ENCODE measurements at places on chromosomes 12 and 14. TPM values are rescaled to one million over a fixed set of nuclear protein-coding genes. Genes with fewer than 3 reads are reported as not detected.

The RFX4 gene
- total RNA-seq: not detected

The SIX1 gene
- total RNA-seq: 2.5 TPM

The GPRC5A gene
- 305 TPM for total RNA-seq

The CEBPE gene
- total RNA-seq: not detected

The SLC5A8 gene
- not detected for total RNA-seq

The KLHL33 gene
- 0.05 TPM for total RNA-seq

The PTPRO gene
- not detected for total RNA-seq

The HAL gene
- total RNA-seq: 1.8 TPM

The CDK4 gene
- 206 TPM for total RNA-seq

The IL23A gene
- total RNA-seq: 0.59 TPM

The CLEC2A gene
- total RNA-seq: not detected

The MSI1 gene
- total RNA-seq: 26.0 TPM

GRCh38 chr12:100755186-100755585 lies 39.4 kb upstream of the ANO4 start:
- no peaks in the 10 kb centered on the region for H3K27me3 ChIP-seq
- H3K4me1 ChIP-seq: no peaks in the 10 kb centered on the region
- no peak overlapping the region for H3K27ac ChIP-seq
- H3K4me3 ChIP-seq: no peak overlapping the region

DNA sequence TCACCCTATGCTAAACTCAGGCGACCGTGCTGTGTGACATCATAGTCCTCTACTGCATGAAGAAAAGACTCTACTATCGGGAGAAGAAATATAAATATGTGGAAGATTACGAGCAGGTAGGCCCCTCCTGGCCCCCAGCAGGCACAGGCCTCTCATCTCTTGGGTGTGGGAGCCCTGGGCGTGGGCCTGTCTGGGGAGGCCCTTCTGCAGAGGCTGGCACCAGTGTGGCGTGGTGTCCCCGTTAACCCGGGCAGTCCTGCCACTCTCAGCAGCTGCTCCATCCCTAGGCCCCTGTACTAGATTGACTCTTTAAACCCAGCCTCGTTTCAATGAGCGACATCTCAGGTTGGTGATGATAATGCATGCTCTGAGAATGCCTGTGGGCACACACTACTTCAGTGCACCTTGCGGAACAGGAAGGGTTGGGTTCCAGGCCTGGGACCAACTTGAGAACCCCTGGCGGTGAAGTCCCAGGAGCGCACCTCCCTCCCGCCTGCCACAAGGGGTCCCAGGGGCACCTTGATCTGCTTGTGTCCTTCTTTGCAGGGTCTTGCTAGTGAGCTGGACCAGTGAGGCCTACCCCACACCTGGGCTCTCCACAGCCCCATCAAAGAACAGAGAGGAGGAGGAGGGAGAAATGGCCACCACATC lies 23.2 kb downstream of the P2RX4 start:
- H3K27me3 ChIP-seq: no peaks in the 10 kb centered on the region
- no peak overlapping the region for H3K27ac ChIP-seq
- no peak for DNase-seq
- peaks cover 5% of the 10 kb centered on the region for H3K36me3 ChIP-seq
- H3K4me1 ChIP-seq: peaks cover 20% of the 10 kb centered on the region

DNA sequence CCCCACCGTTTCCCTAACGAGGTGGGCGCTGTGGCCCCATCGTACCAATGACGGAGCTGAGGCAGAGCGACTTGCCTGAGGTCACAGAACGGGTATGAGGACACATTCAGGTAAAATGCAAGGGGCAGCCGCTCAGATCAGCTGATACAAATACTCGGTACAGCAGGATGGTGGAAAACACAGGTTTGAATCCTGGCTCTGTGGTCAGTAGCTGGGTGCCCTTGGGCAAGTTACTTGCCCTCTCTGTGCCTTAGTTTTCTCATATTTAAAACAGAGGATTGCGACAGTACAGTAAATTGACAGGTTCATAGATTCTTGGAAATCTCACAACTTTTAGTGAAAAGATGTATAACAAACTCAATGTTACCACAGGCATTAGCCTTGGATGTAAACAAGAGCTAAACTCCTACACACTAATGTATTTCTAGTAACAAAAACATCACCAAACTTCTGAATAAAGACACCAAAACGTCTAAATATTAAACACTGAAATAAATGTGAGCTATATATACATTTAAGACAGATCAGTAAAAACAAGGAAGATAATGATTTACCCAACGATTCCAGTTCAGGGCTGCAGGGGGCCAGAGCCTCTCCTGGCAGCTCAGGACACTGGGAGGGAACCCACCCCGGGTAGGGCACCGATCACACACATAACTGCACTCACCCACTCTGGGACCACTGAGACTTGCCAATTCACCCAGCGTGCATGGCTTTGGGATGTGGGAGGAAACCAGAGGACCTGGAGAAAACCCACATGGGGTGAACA lies 128.4 kb downstream of the RBM19 start:
- no peak for DNase-seq
- H3K27ac ChIP-seq: no peak overlapping the region
- H3K36me3 ChIP-seq: no peaks in the 10 kb centered on the region
- H3K27me3 ChIP-seq: no peaks in the 10 kb centered on the region

DNA sequence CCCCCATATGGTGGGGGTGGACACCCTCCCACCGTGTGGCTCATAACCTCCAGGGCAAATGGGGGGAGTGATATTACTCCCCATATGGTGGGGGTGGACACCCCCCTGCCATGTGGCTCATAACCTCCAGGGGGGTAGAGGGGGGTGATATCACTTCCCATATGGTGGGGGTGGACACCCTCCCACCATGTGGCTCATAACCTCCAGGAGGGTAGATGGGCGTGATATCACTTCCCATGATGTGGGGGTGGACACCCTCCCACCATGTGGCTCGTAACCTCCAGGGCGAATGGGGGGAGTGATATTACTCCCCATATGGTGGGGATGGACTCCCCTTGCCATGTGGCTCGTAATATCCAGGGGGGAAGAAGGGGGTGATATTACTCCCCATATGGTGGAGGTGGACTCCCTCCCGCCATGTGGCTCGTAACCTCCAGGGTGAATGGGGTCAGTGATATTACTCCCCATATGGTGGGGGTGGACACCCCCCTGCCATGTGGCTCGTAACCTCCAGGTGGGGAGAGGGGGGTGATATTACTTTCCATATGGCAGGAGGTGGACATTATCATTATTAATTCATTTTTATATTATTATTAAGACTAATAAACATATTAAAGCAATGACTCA lies 51.2 kb upstream of the OXA1L start:
- peaks cover 16% of the 10 kb centered on the region for H3K4me1 ChIP-seq
- DNase-seq: no peak
- H3K4me3 ChIP-seq: no peak overlapping the region
- H3K36me3 ChIP-seq: no peaks in the 10 kb centered on the region
- H3K27me3 ChIP-seq: no peaks in the 10 kb centered on the region

- DNase-seq: no peak
- H3K4me3 ChIP-seq: no peak overlapping the region
- no peaks in the 10 kb centered on the region for H3K36me3 ChIP-seq
- no peaks in the 10 kb centered on the region for H3K27me3 ChIP-seq
- peaks cover 15% of the 10 kb centered on the region for H3K4me1 ChIP-seq
- no peak overlapping the region for H3K27ac ChIP-seq
Observed at GRCh38 chr12:29316752-29317151, 64.2 kb downstream of the ERGIC2 start.

DNA sequence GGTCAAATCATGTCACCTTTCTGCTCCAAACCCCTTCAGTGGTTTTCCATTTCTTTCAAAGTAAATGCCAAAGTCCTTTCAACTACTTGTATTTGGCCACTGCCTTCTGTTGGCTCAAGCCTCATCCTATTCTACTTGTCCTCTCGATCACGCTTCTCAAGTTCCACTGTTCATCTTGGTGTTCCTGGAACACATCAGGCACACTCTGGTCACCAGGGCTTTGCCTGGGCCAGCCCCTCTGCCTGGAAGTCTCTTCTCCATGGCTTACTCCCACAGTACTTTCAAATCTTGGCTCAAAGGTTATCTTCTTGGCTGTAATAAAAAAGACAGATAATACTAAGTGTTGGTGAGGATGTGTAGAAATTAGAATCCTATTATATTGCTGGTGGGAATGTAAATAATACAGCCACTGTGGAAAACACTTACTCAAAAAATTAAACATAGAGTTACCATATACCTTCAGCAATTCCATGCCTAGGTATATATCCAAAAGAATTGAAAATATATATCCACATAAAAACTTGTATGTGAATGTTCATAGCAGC lies 17.3 kb upstream of the PPFIBP1 start:
- no peaks in the 10 kb centered on the region for H3K27me3 ChIP-seq
- no peak for DNase-seq
- no peak overlapping the region for H3K4me3 ChIP-seq
- no peaks in the 10 kb centered on the region for H3K36me3 ChIP-seq

GRCh38 chr14:44109036-44109435 lies 398.0 kb downstream of the FSCB start:
- H3K4me1 ChIP-seq: no peaks in the 10 kb centered on the region
- no peaks in the 10 kb centered on the region for H3K36me3 ChIP-seq
- DNase-seq: no peak
- H3K27me3 ChIP-seq: no peaks in the 10 kb centered on the region
- no peak overlapping the region for H3K27ac ChIP-seq
- no peak overlapping the region for H3K4me3 ChIP-seq

DNA sequence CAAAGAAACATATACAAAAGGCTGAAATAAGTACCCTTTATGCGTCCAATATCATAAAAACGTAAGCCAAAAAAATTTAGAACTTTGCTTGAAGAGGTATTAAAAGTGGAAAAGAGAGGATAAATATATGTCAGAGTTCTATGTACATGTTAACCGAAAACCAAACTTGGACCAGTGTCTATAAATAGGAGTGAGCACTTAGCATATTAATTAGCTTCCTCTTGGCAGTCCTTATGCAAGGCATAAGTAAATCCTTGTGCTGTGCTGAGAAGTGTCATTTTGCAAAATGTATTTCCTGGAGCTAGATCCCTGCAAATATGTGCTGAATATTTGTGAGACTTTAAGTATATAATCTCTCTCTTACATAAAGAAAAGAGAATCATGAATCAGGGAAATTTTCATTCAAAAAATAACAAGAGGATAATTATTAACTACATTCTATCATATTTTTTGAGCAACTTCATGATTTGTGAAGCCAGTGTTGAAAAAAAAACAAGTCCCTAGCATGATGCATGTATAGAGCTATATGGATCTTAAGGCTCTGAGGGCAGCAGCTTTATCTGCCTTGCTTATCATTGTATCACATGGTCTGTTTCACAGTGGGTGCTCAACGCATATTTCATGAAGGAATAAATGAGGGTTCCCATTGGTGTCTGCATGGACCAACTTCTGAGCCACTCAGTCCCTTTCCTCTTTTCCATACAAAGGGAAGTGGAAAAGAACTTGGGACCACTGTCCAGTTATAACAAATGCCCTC lies 326.1 kb downstream of the PDZRN4 start:
- H3K36me3 ChIP-seq: no peaks in the 10 kb centered on the region
- no peaks in the 10 kb centered on the region for H3K27me3 ChIP-seq
- DNase-seq: no peak
- H3K4me3 ChIP-seq: no peak overlapping the region
- no peak overlapping the region for H3K27ac ChIP-seq

- H3K4me1 ChIP-seq: peaks cover 14% of the 10 kb centered on the region
- H3K4me3 ChIP-seq: peak overlapping the region; percentile 20
- peak overlapping the region; percentile 7 for H3K27ac ChIP-seq
- peak; percentile 48 for DNase-seq
- no peaks in the 10 kb centered on the region for H3K27me3 ChIP-seq
- H3K36me3 ChIP-seq: no peaks in the 10 kb centered on the region
Observed at GRCh38 chr12:7555752-7556151, 52.2 kb upstream of the CD163 start.

DNA sequence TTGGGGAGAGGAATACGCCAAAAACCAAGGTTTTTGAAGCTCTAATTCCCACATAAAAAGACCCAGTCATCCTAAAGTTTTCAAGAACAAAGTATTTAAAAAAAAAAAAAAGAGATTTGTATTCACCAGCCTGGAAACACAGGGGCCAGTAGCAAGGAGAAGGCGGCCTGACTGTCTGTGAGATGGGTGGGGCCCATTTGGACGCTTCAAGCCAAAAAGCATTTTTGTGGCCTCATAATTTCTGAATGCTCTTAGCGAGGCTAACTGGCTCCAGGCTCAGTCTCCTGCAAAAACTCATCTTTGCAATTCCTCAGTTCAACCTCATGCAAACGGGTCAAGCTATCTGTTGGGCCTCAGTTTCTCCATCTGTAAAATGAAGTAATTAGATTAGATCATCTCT lies 514.1 kb downstream of the MED13L start:
- H3K4me1 ChIP-seq: no peaks in the 10 kb centered on the region
- H3K27ac ChIP-seq: no peak overlapping the region
- H3K36me3 ChIP-seq: no peaks in the 10 kb centered on the region

GRCh38 chr12:101475751-101476305 lies 692 bp downstream of the SPIC start:
- H3K36me3 ChIP-seq: no peaks in the 10 kb centered on the region
- no peak overlapping the region for H3K27ac ChIP-seq
- H3K4me3 ChIP-seq: no peak overlapping the region
- no peak for DNase-seq

DNA sequence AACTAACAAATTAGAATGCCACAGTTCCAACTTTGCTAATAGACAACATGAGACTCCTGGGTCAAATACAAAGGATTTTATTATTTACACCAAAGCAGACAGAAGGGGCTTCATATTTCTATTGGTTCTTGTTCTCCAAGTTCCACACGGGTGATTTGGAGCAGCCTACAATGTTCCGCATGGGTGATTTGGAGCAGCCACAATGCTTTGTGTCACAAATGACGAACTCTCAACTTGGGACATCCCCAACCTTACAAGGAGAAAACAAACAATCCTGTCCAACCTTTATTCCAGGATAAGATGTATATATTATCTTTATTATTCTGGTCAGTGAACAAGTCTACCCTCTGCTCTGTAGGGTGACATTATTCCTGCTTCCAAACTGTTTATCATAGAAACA lies 694.3 kb upstream of the MGAT4C start:
- no peaks in the 10 kb centered on the region for H3K27me3 ChIP-seq
- H3K36me3 ChIP-seq: no peaks in the 10 kb centered on the region
- DNase-seq: no peak
- no peak overlapping the region for H3K27ac ChIP-seq
- no peaks in the 10 kb centered on the region for H3K4me1 ChIP-seq

DNA sequence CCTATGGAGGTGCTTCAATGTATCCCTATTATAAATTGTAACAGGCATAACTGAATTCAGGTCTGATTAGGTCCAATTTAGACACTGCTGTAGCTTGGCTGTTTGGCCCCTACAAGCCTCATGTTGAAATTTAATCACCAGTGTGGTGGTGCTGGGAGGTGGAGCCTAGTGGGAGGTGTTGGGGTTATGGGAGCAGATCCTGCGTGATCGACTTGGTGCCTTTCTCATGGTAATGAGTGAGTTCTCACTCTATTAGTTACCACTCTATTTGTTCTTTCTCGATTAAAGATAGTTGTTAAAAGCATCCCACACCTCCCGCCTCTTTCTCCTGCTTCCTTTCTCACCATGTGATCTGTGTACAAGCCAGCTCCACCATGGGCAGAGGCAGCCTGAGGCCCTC lies 122.1 kb downstream of the FOXA1 start:
- no peaks in the 10 kb centered on the region for H3K36me3 ChIP-seq
- no peaks in the 10 kb centered on the region for H3K4me1 ChIP-seq
- H3K27me3 ChIP-seq: no peaks in the 10 kb centered on the region
